Stimulated activated CD4-positive, alpha-beta T cell treated with anti-CD3 and anti-CD28 coated beads, Interleukin-15, amount 100 ng/mL, for 48 hours (primary cell): ENCODE measurements at places on chromosomes 13 and 19.

- no peak for DNase-seq
Measured at GRCh38 chr19:6076675-6077463, 33.4 kb downstream of the RFX2 start.

- no peak for DNase-seq
Measured at GRCh38 chr19:48815870-48816501, 5.2 kb upstream of the BCAT2 start.

DNA sequence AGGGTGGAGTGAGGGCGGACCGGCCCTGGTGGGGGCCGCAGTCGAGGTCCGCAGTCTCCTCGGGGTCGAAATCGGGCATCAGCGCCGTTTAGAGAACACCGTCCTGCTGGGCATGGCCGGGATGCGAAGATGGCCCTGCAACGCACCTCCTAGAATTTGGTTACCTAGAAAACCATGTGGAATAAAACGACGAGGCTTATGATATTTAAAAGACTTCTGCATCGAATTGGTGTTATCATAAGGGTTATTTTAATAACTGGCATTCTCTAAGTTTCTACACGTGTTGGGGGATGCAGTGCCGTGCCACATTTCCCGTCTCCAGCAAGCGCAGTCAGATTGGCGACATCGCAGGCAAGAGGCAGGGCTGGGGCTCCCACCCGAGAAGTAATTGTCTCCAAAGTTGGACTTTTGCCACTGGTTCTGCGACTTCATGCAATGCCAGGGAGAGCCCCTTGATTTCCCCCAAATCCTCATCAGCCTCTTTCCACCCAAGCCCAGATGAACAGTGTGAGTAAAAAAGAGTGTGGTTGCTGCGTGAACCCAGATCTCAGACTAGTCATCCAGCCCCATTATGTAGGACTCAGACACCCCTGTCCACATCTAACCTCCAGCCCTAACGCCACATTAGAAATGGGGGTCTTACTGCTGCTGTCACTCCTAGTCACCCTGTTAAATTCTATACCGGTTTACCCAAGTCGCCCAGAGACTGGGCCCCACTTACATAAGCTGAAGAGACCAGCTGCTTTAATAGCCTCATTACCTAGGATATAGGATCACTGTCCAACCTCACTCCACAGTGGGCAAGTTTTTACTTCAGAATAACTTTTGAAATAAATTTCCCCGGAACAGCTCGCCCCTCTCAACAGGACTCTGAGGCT is 571 bp upstream of the DHRS12 start:
- DNase-seq = no peak

GRCh38 chr13:32504876-32505275 is 33.7 kb downstream of the N4BP2L2 start:
- DNase-seq = no peak

DNA sequence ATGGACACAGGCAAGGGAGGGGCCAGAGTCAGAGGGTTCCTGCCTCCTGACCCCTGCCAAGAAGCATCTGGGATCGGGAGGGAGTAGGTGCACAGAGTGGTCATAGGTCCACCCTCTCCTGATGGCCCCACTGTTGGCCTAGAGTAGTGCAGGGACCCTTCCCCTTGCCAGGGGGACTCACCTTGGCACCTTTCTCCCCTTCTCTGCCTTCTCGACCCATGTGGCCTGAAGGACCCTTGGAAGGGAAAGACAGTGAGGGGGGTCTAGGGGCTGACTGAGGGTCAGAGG is 33.3 kb upstream of the OLFM2 start:
- no peak for DNase-seq

DNA sequence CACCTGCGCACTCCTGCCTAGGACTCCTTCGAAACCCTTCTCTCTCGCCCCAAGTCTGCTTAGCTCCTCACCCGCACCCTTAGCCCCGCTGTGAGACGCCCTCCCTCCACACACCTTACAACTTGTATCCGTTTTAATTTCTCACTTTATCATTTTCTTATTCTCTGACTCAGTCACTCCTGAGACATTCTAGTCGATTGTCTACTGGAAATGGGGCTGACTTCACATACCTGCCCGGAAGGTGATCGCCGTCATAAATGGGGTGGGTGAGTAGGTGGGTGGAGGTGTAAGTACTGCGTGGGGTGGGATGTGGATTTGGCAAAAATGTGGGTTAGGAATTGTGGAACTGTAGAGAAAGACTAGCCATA is 714 bp downstream of the NDFIP2 start:
- DNase-seq = peak; percentile 76

- DNase-seq = no peak
Measured at GRCh38 chr13:59861676-59862075, 302.1 kb downstream of the DIAPH3 start.

- DNase-seq = peak; percentile 98
Measured at GRCh38 chr19:19668230-19669012, at the start of gene ZNF101. Gene ZNF101 (plus strand): TSS chr19:19668839. CDS start chr19:19668964, 125 bp downstream.

DNA sequence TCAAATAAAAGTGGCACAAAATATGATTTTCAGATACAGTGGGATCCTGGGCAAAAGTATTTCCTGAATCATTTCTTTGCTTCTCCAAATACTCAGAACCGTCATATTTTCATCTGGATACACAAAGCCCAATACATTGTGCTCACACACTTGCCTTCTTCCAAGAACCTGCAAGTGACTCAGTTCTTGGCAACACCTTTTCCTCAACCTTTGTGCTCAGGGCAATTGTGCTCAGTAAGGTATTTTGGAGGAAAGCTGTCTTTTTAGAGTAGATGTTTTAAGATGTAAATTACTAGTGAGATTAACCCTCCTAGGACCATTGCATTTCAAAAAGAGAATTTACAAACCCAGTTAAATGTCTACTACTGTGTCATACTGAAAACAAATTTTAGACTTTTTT is 233.5 kb downstream of the EFNB2 start:
- no peak for DNase-seq

- no peak for DNase-seq
Measured at GRCh38 chr19:50723735-50724521, 764 bp downstream of the CLEC11A start.

DNA sequence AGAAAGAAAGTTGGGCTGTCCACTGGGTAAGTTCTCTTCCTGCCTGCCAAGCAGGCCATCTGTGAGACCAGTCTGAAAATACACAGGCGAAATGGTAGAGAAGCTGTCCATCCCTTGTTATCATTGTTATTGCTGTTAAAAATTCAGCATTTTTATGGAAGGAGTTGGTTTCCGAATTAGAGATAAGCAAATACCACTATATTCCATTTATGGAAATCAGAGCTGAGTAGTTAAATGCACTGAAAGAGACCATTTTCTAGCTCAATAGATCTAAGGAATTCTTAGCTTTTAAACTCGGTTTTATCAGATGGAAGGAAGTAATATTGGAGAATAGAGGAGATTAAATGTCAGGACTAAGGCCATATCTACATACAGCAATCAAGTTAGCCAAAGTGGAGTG is 40.7 kb downstream of the MZT1 start:
- DNase-seq = no peak

DNA sequence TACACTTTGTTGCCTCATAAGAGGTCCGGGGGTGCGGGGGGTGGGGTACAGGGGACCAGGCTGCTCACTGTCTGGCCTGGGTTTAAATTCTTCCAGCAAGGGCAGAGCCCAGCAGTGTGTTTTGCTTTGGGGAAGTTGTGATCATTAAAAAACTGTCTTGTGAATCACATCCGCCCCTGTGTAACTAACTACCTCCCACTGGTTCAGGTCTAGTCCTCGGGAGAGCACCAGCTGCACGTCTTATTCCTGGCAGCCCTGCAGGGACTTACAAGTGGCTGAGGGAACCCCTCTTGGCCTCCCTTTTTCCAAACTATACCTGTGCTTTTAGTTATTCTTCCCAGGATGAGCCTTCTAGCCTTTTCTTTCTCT is 127.5 kb downstream of the SIPA1L3 start:
- DNase-seq = no peak

GRCh38 chr13:33490461-33491327 is 205.1 kb upstream of the STARD13 start:
- no peak for DNase-seq

DNA sequence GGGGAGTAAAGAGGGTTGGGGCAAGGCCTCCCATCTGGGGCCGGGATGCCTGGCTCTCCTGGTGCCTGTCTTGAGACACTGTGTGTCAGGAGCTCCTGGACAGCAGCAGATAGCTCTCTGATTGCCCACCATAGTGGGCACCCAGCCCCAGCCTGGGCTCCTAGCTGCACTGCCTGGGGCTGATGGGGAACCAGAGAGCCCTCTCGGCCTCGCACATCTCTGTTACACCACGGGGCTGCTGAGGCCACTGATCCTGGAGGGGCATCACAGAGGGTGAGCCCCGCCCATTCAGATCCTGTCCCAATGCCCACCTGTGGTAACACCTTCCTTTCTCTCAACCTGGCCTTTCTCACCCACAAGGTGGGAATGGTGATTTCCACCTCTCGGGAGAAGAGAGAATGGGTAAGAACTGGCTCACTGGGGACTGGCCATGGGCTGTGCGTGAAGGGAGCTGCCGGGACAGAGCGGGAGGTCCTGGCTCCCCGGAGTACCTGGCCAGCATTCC is 135.9 kb downstream of the URI1 start:
- DNase-seq = no peak

DNA sequence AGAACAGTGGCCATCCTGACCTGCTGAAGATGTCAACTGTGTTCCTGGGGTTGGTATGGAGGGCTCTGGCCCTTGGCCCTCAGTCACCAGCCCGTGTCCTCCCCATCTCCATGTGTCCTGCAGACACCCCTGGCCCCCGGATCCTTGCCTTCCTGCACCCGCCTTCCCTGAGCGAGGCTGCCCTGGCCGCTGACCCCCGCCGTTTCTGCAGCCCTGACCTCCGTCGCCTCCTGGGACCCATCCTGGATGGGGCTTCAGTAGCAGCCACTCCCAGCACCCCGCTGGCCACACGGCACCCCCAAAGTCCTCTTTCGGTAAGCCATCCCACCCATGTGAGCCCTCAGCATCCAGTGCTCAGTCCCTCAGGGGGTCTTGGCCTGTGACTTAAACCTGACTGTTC is 24.8 kb downstream of the HIF3A start:
- DNase-seq = no peak

GRCh38 chr13:102017248-102017647 is 384.6 kb downstream of the FGF14 start:
- no peak for DNase-seq

GRCh38 chr13:24081387-24081786 is 79.1 kb upstream of the SPATA13 start:
- no peak for DNase-seq

DNA sequence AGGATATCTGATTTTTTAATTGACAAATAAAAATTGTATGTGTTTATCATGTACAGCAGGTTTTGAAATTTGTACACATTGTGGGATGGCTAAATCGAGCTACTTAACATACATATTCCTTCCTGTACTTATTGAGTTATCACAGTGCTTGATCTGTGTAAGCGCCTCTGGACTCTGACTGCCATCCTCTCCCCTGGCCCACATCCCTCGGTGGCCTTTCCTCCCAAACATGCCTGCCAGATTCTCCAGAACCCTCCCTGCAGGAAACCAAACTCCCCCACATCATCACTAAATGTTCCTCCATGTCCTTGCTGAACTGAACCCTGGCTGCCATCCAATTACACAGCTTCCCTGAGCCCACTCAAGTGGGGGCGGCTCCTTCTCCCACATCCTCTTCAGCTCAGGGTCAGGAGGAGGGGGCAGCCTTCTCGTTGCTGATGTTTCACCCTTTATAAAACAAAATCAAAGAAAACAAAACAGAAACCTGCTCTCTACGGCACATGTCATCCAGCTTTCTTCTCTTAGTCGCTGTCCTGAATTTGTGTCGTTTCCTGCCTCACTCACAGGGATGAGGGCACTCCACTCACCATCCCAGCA is 97.1 kb upstream of the SPATA13 start:
- DNase-seq = no peak

DNA sequence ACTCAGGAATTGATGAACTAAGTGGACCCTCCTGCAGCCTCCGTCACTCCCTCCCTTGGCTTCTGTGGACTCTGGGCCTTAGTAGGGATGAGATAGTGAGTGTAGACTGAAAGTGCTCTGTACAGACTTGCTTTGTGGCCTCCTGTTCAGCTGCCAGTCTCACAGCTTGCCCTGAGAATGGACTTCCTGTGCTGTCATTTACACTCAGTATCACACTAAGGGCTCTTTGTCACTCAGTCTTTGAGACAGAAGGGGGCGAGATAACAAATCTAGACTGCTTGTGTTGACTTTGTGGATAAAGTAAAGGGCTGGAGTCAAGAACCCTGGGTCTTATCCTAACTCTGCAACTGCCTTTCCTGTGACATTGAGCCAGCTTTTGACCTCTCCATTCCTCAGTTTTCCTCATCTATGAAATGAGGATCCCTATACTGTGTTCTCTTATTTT is 21.0 kb upstream of the SPRY2 start:
- DNase-seq = no peak

DNA sequence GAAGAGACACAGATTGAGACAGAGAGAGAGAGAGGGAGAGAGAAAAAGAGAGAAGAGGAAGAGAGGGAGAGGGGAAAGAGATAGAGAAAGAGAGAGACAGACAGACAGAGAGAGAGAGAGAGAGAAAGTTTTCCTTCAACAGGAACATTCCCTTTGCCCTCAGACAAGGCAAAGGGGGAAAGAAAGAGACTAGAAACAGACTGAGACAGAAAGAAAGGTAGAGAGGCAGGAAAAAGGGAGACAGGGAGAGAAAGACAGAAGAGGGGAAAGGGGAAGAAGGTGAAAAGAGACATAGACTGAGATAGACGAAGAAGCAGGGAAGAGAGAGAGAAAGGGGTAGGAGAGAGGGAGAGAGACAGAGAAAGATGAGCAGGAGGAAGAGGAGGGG is 18.5 kb upstream of the ZNF175 start:
- DNase-seq = no peak

- no peak for DNase-seq
Measured at GRCh38 chr13:37956536-37956935, 87.0 kb upstream of the TRPC4 start.

- DNase-seq = no peak
Measured at GRCh38 chr19:13951043-13951442, 1.3 kb upstream of the DCAF15 start.

- no peak for DNase-seq
Measured at GRCh38 chr13:111518161-111518792, 197.8 kb downstream of the TEX29 start.

GRCh38 chr19:4910594-4911281 is 1.4 kb downstream of the UHRF1 start:
- DNase-seq = no peak

DNA sequence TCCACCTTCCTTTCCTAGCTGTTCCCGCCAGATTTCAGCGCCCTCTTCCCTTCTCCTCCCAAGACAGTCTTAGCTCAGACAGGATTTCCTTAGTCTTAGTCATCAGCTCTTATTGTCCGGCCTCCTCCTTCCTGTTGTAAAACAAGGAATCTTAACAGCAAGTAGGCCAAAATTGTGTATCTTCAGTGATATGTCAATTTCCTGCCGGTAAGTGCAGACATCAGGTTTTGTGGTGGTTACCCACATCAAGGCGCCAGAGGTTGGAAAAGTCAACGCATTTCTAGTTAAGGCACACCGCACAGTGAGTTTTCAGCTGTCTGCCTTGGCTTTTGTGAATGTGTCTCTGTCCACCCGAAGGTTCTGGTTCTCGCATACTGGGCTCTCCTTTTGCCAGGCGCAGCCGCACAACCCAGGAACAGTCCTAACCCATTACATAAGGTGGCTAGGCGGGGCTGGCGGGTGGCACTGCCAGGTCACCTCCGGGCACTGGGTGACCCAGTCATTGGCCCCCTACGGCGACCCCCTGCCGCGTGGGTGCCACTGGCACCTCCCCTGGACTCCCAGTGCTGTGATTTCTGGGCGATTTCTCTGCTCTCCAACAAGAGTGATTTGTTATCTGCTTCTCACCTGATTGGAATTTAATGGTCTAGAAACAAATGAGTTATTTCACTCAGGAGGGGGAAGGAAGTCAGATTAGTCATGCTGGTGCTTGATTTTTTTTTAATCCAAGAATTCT is 12.9 kb downstream of the COL4A2 start:
- peak; percentile 19 for DNase-seq

GRCh38 chr19:19274146-19274545 is 1.0 kb upstream of the TM6SF2 start:
- no peak for DNase-seq
